Type B pancreatic cell (in vitro differentiated cells): ENCODE measurements at places on chromosomes 7 and 10. TPM values are rescaled to one million over a fixed set of nuclear protein-coding genes. Genes with fewer than 3 reads are reported as not detected.

The FRAT2 gene
- total RNA-seq, result 23.1 and 36.4 TPM in 2 replicates

The DLX6 gene
- 3.5 and 25.5 TPM in 2 replicates for total RNA-seq

The GPRIN2 gene
- total RNA-seq, result 4.4 and 7.0 TPM in 2 replicates

The CUTC gene
- 11.8 and 13.7 TPM in 2 replicates for total RNA-seq

The KCND2 gene
- 3.0 and 3.2 TPM in 2 replicates for total RNA-seq

The OR6V1 gene
- not detected in 2 replicates for total RNA-seq

The RNF32 gene
- 1.4 and 2.6 TPM in 2 replicates for total RNA-seq

- no peak for DNase-seq
These were observed 77.8 kb upstream of the MKRN1 start for GRCh38 chr7:140557069-140557468.

- no peak for DNase-seq
These were observed 7.5 kb upstream of the KIFBP start for GRCh38 chr10:68981074-68981473.

GRCh38 chr10:128855618-128856428 is 611.2 kb upstream of the MGMT start:
- DNase-seq, result no peak

DNA sequence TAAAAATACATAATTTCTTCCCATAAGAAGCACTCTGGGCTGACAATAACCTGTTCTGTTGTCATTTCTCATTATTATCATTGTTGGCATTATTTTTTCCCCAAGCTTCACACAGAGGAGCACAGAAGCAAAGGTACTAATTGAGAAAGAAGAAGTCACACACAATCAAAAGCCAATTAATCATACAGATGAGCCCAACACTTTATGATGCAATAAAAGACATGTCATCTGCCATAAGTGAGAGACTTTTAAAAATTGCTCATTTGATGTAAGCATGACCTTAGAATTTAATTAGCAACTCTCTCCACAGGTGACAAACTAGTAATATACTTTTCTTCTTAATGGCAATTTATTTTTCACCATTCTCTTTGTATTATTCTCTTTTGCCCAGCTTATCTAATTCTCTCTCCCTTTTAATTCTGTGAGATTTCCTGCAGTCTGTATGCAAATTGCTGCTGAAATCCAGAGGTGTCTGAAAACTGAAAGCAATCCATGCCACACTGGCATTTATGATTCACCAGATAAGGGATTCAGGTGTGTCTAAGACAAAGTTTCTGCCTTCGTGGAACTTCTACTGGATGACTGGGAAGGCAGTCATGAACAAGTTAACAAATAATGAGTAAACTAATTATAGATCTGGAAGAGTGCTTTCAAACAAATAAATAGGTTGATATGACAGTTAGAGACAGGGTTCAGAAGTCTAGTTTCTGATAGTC is 203.5 kb downstream of the CHCHD3 start:
- no peak for DNase-seq

GRCh38 chr10:113148901-113149300 is 198.9 kb downstream of the TCF7L2 start:
- no peak for DNase-seq

DNA sequence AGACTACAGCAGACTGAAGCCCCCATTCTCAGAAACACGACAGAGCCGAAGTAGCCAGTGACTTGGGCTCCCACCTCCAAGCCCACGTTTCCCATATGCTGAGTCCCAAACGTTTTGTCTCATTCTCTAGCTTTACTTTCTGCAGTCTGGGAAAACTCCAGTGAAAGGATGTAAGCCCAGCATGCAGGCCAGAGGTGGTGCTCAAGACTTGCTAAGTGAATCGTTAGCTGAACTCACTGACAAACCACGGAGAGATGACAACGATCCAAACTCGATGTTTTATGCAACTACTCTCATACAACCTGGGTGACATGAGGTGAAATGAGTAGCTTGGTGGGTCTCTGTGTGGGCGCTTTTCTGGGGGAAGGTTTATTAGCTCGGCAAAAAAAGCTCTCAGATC is 731.8 kb downstream of the SUGCT start:
- no peak for DNase-seq

GRCh38 chr7:21550821-21551531 is 8.1 kb downstream of the DNAH11 start:
- no peak for DNase-seq

- DNase-seq, result no peak
These were observed 205.3 kb downstream of the BUB3 start for GRCh38 chr10:123359539-123359938.

DNA sequence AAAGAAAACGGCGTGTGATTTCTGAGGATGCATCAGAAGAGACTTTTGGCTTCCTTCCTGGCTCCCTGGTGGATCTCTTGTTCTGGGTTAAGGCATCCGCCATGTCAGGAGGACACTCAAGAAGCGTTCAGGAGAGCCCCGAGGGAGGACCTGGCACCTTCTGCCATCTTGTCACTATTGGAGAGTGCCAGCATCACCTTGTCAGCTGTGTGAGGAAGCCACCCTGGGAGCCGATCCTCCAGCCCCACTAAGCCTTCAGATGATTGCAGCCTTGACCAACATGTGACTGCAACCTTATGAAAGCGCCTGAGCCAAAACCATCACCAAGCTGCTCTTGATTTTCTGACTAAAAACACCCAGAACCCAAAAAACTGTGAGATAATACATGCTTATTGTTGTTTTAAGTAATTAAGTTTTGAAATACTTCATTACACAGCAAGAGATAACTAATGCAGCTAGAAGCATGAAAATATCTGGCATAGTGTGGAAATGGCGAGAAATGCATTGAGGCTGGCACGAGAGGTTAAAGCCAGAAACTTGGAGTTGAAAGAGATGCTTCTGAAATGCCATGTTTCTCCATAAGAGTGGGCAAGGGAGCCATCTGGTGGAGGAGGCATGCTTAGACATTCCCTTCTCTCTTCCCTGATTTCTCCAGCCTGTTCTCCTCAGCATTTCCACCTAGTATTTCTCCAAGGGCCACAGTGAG is 5.4 kb upstream of the ZFYVE27 start:
- no peak for DNase-seq

DNA sequence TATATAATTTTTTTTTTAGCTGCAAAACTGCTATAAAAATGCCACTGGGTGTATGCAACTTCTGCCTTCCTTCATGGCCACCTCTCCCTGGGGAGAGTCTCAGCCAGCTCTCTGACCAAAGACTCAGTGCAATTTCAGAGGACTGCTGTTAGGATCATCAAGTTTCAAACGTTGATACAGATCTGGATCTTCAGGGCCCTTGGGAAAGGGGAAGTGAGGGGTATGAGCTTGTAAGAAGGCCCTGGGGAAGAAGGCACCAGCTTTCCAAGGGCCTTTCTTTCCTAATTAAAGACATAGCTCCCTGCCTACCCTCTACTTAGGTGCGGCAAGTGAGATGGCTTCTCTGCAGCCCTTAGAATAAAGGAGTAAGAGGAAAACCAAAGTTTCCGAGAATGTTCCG is 130.4 kb downstream of the CUL2 start:
- no peak for DNase-seq

DNA sequence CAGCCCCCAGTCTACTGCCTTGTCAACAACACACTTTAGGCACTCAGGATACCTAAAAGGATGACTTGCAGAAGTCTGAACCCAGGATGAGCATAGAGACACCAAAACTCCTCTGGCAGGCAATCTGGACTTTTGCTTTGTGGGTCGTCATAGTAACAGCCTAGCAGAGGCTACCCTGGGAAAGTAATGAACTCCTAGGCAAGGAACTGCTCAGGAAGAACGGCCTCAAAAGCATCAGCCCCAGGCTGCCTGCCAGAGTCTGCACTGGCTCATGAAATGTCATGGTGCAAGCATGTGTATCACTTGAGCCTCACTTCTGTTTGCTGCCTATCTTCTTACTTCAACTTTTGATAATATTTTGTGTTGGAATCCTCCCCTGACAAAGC is 715.1 kb downstream of the GRID1 start:
- no peak for DNase-seq

DNA sequence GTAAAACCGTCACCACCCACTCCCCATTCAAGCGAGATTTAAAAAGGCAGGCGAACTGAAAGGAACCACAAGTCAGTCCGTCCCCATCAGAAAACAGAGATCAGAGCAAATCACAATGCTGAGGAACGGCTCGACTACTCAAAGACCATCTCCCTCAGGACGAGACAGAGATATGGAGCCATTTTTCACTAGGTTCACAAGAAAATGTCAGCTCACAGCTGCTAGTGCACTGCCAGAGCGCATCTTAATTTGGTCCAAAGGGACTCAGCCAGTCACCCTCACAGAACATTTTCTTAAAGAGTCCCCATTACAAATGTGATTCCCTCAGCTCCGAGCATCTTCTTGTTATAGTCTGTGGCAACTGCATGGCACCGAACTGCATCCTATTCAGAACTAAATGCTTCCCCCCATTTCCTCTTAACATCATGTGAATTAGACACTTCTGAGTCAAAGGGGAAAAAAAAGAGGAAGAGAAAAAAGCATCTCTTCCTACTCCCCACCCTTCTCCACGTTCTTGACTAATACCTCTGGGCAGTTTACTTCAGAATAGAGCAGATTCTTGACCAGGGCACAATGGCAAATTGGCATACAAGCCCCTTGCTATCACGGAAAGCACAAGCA is 683.9 kb downstream of the MAGI2 start:
- no peak for DNase-seq

DNA sequence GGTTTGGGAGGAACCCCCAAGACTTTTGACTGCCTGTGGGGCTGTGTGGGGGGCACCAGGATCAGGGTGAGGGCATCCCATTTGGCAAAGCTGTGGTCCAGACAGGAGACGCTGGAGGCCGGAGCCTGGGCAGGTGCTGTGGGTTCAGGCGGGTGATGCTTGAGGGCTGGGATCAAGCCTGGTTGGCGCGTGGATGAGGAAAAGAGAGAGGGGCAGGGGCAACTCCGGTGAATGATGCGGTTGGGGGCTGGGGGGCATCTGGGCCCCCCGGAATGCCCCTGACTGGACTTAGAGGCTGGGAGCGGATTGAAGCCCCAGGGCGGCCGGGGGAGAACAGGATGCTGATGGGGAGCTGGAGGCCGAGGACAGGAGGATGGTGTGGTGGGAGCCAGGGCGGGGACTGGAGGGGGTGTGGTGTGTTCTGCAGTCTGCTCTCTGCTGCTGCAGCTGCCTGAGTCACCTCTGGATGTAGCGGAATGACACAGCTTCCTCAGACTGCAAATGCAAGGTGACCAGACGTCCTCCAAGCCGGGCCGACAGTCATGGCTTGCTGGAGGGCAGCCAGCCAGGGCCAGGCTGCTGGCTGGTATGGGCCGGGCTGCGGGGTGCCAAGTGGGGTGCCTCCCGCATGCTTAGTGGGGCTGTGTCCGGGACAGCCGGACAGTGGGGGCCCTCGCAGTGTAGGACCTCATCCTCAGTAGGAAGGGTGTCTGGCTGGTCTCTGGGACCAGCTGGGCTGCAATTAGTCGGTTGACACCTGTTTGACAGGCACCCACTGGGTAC is 3.2 kb downstream of the MAFK start:
- no peak for DNase-seq

DNA sequence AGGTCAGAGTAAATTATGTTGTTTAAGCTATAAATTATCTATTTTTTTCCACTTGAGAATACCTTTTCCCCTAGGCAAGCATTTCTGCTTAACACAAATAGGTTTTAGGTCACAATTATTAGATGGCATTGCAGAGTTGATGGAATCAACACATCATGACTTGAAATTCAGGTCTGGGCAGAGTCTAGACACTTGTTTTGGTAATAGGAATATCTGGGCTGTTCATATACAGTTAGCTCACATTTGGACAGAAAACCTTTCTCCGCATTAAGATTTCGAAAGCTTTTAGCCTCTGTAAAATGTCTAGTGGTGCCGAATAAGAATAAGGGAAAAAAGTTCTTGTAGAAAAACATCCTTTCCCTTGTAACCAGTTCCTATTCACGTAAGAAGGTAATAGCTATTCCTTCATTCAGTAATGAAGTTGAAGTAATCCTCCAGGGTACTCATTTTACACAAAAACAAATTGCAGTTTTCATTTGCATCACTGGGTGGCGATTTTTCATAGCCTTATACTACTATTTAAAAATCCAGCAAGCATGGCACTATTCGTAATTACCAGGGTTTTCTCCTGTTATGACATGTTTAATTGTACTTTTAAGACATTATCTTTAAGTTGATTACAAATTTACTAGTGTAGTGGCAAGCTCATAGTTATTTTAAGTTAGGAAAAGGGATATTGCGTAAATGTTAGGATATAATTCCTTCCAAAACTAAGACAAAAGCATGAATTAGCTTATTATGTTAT is 37.0 kb downstream of the RPA3 start:
- no peak for DNase-seq

DNA sequence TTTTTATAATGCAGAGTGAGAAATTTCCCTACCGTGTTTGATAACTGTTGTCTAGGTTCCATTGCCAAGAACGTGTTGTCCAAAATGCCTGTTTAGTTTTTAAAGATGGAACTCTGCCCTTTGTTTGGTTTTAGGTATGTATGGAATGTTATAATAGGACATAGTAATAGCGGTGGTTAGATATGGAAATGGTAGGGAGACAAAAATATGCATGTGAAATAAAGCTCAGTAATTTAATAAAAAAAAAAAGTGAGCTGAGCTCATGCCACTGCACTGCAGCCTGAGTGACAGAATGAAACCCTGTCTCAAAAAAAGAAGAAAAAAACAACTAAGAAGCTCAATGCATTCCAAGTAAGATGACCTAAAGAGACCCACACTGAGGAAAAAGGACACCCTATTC is 72.9 kb downstream of the ZNF783 start:
- DNase-seq, result no peak

DNA sequence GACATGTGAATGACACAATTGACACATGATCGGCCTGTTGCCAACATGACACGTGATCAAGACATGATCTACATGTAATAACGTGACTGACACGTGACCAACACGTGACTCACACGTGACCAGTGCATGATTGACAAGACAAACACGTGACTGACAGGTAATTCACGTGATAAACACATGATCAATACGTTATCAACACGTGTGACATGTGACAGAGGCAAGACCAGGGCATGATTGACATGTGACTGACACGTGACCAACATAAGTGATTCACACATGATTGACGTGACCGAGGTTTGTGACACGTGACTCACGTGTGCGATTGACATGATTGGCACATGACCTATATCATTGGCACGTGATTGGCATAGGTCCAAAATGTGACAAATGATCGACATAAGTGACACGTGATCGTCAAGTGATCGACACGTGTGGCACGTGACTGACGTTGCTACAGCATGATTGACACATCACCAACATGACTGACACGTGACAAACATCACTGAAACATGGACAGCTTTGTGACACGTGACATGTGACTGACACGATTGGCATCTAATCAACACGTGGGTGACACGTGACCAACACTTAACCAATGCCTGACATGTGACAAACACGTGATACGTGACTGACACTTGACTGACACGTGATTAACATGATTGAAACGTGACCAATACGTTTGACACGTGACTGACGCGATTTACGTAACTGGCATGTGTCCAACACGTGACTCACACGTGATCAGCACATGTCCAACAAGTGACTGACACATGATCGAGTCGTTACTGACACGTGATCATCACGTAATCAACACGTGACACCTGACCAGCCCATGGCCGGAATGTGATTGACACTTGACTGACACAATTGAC is 23.0 kb downstream of the CRPPA start:
- DNase-seq, result no peak

- DNase-seq, result no peak
These were observed 27.5 kb downstream of the HOXA1 start for GRCh38 chr7:27068259-27068658.

GRCh38 chr10:127013211-127013656 is 108.0 kb downstream of the DOCK1 start:
- DNase-seq, result no peak

- DNase-seq, result no peak
These were observed 29.2 kb downstream of the SORBS1 start for GRCh38 chr10:95531994-95532399.

- DNase-seq, result no peak
These were observed 107.4 kb downstream of the ZRANB1 start for GRCh38 chr10:125049216-125049881.

- no peak for DNase-seq
These were observed 5.6 kb downstream of the CH25H start for GRCh38 chr10:89201345-89202032.
